ENCODE measurements at places on chromosomes 12 and 14.

GRCh38 chr14:88439088-88439487 is 53.6 kb downstream of the SPATA7 start:
- DNase-seq, result no peak

GRCh38 chr14:100734031-100734990 is 7.6 kb downstream of the DLK1 start:
- DNase-seq, result no peak

DNA sequence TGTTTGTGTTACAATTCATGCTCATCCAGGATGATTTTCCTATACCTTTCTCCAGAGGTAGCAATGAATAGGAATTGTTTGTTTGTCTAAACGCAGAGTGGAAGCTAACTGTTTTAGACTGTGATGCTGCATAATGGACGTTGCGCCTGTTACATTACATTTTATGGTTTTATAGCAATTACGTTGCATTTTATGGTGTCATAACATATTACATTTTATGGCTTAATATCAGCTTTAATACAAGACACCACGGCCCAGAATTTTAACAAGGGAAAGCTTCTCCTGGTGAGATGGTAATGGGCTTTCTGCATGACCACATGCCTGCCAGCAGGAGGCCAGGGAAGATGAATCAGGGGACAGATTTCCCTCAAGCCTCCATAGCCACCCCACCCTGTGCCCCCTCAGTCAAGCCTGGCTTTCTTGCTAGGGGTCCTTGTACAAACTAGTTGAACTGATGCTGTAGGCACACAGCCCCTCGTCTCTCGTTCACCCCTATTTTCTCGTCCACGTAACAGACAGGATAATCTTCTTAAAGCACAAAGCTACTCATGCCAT is 56.5 kb downstream of the HSPB8 start:
- DNase-seq, result no peak

GRCh38 chr14:68633131-68633991 is 159.5 kb downstream of the ZFP36L1 start:
- no peak for DNase-seq

- no peak for DNase-seq
Observed at GRCh38 chr12:42396473-42397259, 70.7 kb downstream of the PPHLN1 start.

DNA sequence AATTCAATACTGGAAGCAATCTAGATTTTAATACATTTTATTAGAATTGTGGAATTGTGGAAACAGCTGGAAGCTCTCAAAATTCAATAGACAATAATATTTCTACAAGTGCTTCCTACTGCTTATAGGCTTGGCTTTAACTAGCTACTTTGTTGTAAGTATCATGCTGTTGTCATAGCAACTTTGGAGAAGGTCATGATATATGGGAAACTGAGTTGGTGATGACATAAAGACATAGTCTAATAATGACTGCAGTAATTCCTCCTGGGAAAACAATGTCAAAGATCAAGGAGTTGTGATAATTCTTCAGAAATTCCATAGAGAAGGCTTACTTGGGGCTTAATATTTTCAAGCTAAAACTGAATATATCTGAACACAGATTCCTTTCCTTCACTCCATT is 266.6 kb downstream of the KIF21A start:
- DNase-seq, result no peak
